Bronchial epithelial cell (primary cell): ENCODE measurements at places on chromosomes 3 and 15. TPM values are rescaled to one million over a fixed set of nuclear protein-coding genes. Genes with fewer than 3 reads are reported as not detected.

- no peak for DNase-seq
Measured at GRCh38 chr15:62301993-62302675, 137.0 kb upstream of the C2CD4B start.

DNA sequence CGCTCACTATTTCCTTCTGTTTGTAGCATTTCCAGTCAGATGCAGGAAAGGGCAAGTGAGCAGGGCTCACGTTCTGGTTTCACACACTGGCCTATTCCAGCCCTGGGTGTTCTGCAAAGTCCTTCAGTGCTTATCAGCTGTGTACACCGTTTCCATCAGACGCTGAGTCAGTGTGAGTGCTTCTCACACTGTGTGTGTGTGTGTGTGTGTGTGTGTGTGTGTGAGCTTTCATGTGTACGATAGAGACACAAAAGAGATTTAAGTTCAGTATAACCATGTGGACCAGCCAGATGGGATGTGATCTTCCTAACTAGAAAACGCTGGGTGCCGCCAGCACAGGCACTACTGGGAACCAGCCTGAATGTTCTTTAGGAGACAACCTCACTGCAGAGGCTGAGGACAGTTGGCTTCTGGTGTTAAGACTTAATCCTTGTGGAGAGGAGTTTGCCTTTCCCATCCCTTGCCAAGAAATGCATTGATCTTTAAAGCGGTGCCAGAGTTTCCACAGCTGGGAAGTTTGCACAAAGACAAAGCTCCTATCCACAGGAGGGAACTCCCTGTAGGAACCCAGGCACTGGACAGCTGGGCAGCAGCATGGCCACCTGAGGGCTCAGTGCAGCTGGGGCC is 3.9 kb upstream of the CHSY1 start:
- no peak for DNase-seq

DNA sequence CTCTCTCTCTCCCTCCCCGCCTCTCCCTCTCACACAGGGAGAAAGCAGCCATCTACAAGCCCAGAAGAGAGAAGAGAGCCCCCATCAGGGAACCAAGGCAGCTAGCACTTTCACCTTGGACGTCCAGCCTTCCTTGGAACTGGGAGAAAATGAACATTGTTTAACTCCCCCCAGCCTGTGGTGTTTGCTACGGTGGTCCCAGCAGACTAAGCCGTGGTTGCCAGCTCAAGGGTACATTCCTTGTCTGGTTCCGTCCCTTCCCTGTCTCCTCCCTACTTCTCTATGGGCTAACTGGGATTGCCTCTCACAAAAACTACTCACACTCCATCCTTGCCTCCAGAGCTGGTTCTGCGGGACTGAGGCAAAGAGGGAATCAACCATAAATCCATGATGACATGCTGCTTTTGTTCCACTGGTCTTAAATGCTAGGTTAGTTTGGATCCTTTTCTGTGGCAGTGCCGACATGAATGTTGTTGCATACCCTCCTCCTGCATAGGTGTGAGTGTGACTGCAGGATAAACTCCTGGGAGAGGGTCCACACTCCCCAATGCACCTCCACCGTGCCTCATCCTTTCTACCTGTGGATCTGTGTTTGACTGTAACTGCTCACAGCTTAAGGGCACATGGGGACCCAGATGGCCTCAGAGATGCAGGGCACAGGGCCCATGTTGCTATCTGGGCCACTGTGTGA is 12.0 kb downstream of the C3orf22 start:
- DNase-seq: no peak

Gene CEP63
- total RNA-seq: 10.3 and 22.4 TPM in 2 replicates

Gene GPR87
- 56.9 and 64.5 TPM in 2 replicates for total RNA-seq

Gene SERPINI1
- 1.8 and 3.3 TPM in 2 replicates for total RNA-seq

Gene VGLL4
- 32.6 and 36.6 TPM in 2 replicates for total RNA-seq
